ENCODE measurements at places on chromosomes 5 and 9.
A peak's percentile ranks its signal among the peaks of the same experiment; 100 is the strongest.

GRCh38 chr5:125433457-125433856, 687.0 kb upstream of the ZNF608 start:
- DNase-seq = no peak

- no peak for DNase-seq
These were observed 136.9 kb downstream of the SEMA5A start for GRCh38 chr5:9408964-9409363.

- DNase-seq = no peak
These were observed 405.5 kb downstream of the EFNA5 start for GRCh38 chr5:107265193-107265592.

GRCh38 chr5:159545156-159545555, 214.9 kb upstream of the IL12B start:
- peak; percentile 13 for DNase-seq
